Cortex of kidney (tissue), 1 donor: ENCODE measurements at places on chromosomes 16 and 17.

DNA sequence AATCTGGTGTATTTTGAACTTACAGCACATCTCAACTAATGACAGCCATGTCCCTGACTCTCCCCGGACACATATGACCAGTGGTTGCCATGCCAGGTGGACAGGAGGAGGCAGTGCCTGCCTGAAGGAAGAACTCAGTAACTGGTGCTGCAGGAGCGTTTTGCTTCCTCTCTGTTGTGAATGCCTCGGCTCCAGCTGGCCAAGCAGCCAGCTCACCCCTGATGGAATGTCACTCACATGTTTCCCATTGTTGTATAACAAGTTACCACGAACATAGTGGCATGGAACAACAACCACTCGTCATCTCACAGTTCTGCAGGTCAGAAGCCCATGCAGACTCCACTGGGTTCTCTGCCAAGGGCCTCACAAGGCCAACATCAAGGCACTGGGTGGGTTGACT is 20.1 kb upstream of the IRF8 start:
- no peak for DNase-seq

- DNase-seq, result no peak
These were observed 287.1 kb upstream of the DYNLRB2 start for GRCh38 chr16:80253741-80254140.

- no peak for DNase-seq
These were observed 7.7 kb downstream of the CBX4 start for GRCh38 chr17:79831265-79832217.

DNA sequence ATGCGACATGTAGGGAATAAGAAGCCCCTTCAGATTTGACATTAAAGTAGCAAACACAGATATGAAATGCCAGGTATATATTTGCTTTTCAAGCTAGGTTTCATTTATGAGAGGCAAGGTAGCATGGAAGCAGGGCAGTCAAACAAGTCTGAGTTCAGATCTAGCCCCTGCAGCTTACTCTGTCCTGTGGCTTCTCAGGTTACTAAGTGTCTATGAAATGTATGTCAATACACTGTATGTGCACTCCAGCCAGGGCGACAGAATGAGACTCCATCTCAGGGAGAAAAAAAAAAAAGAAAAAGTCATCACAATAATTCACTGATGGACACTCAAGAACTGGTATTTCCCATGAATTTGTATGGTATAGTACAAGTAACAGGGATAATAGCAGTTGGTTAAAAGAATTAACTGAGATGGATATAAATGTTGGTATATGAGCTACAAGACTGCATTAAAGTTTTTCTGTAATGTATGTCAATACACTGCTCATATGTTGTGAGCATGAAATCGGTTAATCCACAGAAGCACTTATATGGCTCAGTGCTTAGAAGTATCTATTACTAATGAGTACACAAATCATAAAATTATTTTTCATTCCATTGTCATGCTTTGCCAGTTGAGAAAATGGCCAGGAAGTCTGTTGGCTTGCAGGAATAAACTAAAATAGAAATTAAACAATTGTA is 2.9 kb upstream of the WSB1 start:
- DNase-seq, result no peak

- DNase-seq, result no peak
These were observed 100.5 kb downstream of the MSI2 start for GRCh38 chr17:57356719-57357391.

DNA sequence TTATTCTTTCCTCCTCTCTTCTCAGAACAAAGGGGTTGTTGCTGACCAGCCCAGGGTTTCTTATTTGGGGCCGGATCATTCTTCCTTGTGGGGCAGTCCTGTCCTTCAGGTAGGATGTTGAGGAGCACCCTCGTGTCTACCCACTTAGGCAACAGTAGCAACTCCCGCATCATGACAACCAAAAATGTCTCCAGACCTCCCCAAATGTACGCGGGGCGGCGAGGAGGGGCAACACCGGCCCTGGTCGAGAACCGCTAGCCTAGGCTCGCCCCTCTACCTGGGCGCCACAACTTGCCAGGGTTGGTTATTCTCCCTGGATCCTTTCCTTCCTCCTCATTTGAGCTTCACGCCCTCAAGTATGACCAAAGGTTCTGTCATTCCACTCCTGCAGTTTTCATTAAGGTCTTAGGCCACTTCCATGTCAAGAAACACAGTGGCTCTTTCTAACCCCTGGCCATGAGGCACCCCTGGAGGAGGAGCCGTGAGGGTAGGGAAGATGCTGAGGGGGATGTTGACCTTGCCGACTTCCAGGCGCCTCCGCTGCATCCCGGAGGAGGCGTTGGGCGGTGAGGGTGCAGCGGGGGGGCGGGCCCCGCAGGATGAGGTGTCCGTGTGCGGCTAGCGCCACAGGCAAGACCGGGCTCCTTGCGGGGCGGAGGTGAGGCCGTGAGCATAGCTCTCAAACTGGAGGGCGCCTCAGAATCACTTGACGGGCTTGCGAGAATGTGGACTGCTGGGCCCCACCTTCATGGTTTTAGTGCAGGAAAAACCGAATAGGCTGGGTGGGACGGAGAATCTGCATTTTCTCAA is 712 bp upstream of the SPECC1 start:
- DNase-seq, result no peak

DNA sequence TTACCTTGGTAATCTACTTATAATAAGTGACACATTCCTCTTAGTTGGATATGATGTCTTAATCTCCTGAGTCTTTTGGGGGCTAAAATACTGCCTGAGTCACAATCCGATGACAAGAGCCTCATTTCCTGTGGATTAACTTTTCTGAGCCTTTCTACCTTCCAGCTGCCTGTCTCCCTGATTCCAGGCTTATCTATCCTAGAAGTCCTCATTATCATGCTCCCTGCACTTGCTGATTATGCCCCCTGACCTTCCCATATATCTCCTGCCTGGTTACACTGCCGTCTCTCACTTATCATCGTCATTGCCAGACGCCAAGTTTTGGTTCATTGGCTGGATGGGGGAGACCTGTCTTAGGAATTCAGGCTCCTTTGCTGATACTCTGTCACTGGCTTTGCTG is 727.4 kb upstream of the CA10 start:
- no peak for DNase-seq

DNA sequence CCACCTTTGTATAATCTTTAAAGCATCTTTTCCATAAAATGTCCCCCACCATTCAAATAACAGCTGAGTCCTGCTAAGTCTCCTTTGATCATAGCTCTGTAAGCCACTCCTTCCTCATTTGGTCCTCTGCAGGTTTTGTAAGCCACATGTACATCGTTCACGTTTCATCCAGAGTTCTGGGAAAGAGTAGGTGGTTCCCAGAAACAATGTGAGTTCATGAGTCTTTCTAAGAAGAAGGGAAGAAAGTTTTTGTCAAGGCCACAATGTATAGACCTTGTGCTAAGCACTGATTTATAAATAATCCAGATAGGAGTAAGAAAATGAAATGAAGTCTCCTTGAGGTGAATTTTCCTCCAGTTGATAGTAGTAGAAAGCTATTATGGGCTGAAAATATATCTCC is 8.7 kb upstream of the ANKS4B start:
- no peak for DNase-seq

DNA sequence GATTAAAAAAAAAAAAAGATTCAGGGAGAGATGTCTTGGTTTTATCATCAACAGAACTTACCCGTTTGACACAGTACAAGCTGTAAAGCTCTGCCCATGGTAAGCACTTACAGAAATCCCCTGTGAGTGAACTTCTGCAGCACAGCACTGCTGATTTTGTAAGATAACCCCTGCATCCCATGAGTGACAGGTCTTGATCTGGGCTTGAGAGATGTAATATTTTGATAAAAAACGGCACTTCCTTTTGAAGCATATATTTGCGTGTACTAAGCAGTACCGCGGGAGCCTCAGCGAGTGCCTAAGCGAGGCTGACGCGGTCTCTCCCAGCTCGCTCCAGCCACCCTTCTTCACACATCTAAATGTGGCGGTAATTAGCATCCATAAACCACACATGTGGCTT is 50.5 kb downstream of the IKZF3 start:
- DNase-seq, result no peak

DNA sequence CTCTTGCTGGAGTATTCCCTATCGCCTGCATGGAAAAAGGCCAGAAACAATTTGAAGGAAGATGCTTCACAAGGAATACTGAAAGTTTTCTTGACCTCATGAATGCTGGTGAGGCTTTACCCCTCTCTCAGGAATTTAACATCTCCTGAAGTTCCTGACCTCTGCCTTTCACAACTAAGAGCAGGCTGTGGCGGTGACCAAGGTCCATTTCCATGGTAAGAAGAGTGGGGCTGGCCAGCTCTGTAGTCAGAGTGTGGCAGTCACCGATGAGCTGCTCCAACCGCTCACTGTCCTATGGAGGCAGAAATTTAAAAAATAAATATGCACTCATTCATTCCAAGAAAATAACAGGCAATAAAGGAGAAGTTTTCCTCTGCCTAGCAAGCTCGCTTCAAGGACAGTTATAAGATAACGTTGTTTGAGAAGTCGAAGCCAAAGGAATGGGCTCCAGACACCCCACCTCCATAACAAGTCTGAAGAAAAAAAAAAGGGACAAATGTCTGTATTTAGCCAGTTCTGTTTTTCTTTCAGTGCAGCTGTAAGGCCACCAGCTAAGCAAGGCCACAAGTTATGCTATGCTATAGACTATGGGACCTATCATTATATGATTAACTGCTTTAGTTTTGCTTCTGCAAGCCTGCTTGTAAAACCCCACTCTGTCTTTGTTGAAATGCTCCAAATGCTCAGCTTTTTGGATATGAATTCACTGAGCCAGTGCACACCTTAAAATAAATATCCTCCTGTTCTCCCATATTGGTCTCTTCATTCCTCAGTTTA is 6.0 kb upstream of the CCL4L2 start:
- no peak for DNase-seq

DNA sequence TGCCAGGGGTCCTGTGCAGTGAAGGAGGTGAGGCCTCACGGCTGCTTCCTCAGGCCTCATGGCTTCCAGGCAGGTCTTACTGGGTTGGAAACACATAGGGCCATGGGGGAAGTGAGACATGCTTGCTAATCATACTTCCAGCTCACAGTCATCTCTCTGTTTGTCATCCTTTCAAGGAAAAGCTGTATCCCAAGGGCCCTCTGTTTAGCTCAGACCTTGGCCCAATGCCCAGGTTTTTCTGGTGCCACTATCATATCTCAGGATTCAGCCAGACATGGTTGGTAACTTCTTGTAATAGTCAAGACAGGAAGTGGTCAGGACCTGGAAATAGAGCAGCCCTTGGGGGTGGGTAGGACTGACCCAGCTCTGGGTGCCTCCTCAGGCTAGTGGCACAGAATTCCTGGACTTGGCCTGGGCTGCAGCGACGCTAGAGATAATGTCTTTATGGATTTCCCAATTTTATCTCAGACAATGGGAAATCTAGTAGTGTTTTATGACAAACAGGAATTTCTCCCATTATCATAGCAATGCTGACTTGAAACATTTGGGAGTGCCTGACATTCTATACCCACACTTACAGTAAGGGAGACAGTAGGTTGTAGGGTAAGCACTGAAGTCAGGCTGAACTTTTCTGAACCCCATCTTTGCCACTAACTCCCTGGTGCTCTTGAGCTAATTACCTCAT is 13.5 kb upstream of the ITGB3 start:
- DNase-seq, result no peak

- no peak for DNase-seq
These were observed 124.6 kb downstream of the IRX5 start for GRCh38 chr16:55055262-55055661.

DNA sequence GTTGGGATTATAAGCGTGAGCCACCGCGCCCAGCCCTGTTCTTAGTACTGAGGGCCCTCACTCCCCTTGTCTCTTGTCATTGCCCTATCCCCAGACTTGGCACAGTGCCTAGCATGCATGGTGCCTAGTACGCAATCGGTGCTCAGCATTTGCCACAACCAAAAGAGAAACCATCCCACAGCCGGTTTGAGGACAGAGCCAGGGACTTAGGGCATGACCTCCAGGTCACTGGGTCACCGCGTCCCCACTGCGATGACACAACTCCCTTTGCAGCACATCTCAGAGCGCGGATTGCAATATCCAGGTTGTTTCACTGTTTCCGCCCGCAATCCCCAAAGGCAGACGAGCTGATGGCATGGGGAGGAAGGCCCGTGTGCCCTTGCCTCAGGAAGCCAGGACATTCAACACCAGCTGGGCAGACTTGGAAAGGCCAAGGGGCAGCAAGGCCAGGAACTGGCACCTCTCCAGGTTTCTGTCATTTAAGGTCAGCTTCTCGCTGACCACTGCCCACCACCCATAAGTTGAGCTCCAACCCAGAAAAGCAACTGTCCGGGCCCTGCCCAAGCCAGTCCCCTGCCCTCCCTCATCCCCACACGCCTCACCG is 274.5 kb downstream of the MRTFB start:
- DNase-seq, result no peak

DNA sequence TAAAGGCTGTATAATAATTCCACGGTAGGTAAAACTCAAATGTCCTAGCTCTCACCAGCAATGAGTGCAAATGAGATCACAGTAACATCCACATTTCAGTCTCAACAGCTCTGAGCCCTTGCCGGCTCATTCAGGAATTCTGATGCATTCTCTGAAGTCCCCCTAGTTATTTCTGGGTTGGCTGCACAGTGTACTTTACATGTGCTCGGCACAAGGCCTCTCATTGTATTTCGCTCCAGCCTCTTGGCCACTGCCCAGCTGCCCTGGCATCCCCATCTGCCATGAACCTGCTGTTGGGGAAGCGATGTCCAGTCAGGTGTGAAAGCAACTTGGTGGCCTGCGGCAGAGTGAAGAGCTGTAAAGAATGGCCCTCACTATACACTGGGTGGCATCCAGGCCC is 14.3 kb downstream of the PRCD start:
- no peak for DNase-seq

DNA sequence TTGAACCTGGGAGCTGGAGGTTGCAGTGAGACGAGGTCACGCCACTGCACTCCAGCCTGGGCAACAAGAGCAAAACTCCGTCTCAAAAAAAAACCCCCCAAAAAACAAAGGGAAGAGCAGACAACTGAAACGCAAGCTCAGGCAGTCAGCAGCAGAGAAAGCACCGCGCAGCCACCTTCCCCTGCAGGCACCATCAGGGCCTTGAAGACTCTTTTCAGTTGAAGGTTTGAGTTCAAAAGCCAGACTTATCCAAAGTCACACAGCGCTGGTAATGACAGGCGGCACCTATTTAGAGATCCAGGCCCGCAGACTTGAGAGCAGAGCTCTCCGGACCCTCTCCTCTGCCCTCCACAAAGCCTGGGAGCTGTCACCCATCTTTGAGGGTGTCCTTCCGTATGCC is 11.1 kb downstream of the ZBTB4 start:
- DNase-seq, result no peak

DNA sequence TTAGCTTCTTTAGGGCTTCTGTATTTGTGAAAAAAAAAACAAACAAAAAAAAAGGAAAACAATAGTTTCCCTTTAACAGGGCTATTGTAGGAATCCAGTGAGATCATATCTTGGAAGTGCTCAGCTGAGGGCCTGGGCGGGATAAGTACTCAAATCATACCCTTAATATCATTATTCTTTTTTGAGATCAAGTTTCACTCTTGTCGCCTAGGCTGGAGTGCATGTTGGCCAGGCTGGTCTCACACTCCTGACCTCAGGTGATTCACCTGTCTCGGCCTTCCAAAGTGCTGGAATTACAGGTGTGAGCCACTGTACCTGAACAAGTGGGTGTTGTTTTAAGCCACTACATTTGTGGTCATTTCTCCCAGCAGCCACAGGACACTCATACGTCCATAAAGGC is 87.0 kb downstream of the CDH13 start:
- DNase-seq, result no peak

GRCh38 chr16:69932228-69932627 is 18.9 kb upstream of the CLEC18A start:
- DNase-seq, result no peak

GRCh38 chr17:2794111-2794803 is 2.0 kb upstream of the RAP1GAP2 start:
- DNase-seq, result no peak

GRCh38 chr17:7327056-7327455 is 2.1 kb downstream of the NEURL4 start:
- no peak for DNase-seq
